Right ventricle myocardium inferior (tissue), 1 donor: ENCODE measurements at places on chromosomes 1 and 21. TPM values are rescaled to one million over a fixed set of nuclear protein-coding genes. Genes with fewer than 3 reads are reported as not detected.

- DNase-seq = peak; percentile 95
Observed at GRCh38 chr1:51616903-51617708, at the start of gene OSBPL9. OSBPL9 (plus strand) TSS chr1:51617092; CDS start chr1:51617111, 19 bp downstream.

DNA sequence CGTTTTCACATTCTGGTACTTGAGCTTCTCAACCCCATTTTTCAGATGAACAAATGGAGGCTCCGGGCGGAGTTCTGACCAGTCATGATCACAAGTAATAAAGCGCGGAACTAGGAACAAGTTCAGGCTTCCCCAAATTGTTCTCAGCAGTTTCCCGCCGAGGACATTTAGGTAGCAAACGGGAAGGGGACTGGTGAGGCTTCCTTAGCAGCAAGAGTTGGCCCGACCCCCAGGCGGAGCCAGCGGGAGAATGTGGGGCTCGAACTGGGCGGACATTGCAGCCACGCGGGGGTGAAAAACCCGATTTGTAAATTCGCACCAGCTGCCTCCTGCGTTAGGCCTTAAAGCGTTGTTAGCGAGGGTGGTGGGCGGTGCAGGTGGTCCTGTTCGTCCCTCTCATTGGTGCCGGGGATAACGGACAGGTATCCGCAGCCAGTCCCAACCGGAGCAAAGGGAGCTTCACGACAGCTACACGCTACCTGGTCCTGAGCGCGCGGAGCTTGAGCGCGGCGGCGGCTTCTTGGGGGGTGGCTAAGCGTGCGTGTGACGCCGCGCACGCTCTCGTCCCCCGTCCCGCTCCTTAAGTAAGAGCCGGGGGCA is 15.3 kb downstream of the SEMA6C start:
- peak; percentile 88 for DNase-seq

GRCh38 chr1:200240656-200241055 is 169.2 kb downstream of the ZNF281 start:
- no peak for DNase-seq

Gene ARV1
- 17.3 TPM for total RNA-seq

DNA sequence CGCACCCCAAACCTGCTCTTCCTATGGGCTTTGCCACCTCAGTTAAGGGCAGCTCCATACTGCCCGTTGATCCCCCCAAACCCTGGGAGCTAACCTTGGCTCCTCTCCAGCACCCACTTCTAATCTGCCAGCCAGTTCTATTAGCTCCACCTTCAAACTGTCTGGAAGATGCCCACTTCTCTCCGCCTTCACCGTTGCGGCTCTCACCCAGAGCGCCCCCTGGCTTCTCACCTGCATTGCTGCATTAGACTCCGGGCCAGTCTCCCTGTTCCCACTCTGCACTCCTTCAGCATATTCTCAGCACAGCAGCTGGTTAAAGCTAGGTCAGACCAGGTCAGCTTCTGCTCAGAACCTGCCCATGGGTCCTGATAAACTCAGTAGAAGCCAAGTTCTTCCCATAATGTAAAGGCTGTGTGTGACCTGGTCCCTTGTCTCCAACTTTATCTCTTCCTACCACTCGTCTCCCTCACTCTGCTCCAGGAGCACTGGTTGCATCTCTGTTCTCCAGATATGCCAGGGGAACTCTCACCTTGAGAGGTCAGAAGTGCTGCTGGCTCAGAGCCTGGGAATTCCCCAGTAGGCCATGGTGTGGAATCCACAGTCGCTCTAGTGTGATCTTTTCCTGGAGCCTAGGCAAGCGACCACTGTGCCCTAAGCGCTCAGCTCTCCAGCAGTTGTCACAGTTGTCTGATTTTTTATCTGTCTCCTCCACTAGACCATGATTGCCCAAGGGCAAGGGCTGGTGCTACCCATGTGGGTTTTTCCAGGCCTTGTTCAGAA is 150.3 kb downstream of the HMGB4 start:
- DNase-seq = no peak

GRCh38 chr1:182301467-182302198 is 90.0 kb downstream of the GLUL start:
- peak; percentile 80 for DNase-seq

Gene HORMAD1
- not detected for total RNA-seq

GRCh38 chr1:44328671-44329416 is 26.2 kb downstream of the ERI3 start:
- DNase-seq = no peak

Gene HPDL
- not detected for total RNA-seq

- no peak for DNase-seq
Observed at GRCh38 chr1:89929467-89930063, 65.3 kb upstream of the ZNF326 start.

GRCh38 chr1:46150085-46150484 is 17.7 kb upstream of the PIK3R3 start:
- DNase-seq = no peak

Gene PLA2G2F
- total RNA-seq = not detected

GRCh38 chr1:95916616-95917015 is 682.6 kb downstream of the RWDD3 start:
- DNase-seq = no peak

- no peak for DNase-seq
Observed at GRCh38 chr21:45164838-45165237, 90.5 kb downstream of the ADARB1 start.

- DNase-seq = peak; percentile 71
Observed at GRCh38 chr1:220527279-220527907, 543 bp upstream of the MARK1 start.

DNA sequence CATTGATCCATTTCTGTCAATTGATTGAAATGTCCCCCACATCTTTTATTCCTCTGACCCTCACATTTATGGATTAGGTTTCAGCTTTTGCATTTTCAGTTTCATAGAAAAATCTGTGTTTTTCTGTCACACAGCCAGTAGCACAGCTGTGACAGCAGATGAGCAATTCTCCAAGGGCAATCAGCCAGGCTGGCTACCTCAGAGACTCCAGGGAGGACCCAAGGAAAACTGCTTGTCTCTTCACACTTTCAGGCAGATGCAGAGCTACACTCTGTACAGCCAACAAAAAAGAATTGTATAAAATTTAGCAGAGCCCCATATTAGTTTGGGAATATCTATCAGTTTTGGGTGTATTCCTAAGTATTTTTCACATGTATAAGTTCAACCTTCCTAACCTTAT is 257.2 kb downstream of the LRRC7 start:
- no peak for DNase-seq

Gene CCDC185
- not detected for total RNA-seq

DNA sequence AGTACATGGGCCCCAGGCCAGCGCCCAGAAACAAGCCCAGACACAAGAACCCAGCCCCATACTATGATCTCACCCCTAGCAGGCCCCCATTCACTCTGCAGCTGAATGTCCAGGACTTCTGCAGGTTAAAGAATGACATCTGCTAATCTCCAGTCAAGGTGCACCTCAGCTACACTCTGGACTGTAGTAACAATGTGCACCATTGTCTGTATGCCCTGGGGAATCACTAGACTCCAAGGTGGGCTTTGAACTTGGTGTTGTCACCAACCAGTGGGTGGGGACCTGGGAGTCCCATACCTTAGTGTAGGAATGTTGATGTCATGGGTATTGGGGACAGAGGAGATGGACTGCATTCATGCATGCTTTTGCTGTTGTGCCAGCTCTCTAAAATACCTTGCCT is 10.3 kb downstream of the KCNE1 start:
- no peak for DNase-seq

Gene NOS1AP
- 3.5 TPM for total RNA-seq
